Renal pelvis (tissue), 12 donors: ENCODE measurements at places on chromosomes 1 and 21. TPM values are rescaled to one million over a fixed set of nuclear protein-coding genes. Genes with fewer than 3 reads are reported as not detected.

GRCh38 chr1:204729516-204729915 lies 44.0 kb upstream of the LRRN2 start:
- no peak for DNase-seq

Gene RNF207
- 40.4 TPM for polyA plus RNA-seq

- DNase-seq = no peak
Measured at GRCh38 chr1:51581238-51581637, 35.7 kb upstream of the OSBPL9 start.

GRCh38 chr1:47031059-47031458 lies 7.6 kb downstream of the CYP4X1 start:
- peak; percentile 36 for DNase-seq

- DNase-seq = no peak
Measured at GRCh38 chr1:39305555-39305954, 101.1 kb downstream of the MACF1 start.

DNA sequence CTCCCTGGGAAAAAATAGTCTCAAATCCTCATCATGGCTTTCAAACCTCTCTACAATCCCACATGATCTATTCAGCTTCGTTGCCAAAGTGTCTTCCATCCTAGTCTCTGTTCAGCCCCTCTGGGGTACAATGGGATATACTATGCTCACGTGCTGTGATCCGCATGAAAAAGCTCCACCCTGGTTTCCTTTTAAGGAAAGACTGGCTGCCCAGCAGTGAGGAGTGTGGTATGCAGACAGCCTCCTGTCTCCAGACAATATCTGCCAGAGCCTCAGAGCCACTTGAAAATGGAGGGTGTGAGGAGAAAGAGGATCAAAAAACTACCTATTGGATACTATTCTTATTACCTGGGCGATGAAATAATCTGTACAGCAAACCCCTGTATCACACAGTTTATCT lies 194.5 kb downstream of the LHX8 start:
- DNase-seq = no peak

Gene IQCC
- polyA plus RNA-seq = 9.3 TPM

DNA sequence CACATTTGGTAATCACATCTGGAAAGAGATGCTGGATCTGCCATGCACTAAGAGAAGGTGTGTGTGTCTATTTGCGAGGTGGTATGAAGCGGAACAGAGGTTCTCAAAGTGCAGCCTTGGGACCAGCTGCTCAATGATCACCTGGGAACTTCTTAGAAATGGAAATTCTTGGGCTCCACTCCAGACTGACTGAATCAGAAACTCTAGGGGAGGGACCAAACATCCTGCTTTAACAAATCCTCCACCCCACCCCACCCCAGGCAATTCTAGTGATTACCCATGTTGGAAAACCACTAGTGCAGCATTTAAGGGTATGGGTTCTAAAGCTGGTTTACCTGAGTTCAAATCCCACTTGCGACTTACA lies 143.9 kb upstream of the JUN start:
- no peak for DNase-seq

Gene LCE1E
- not detected for polyA plus RNA-seq

Gene LINGO4
- polyA plus RNA-seq = not detected

Gene NUDT4B
- 3.9 TPM for polyA plus RNA-seq

- no peak for DNase-seq
Measured at GRCh38 chr1:227666286-227666685, 68.8 kb downstream of the JMJD4 start.

GRCh38 chr1:244087611-244088010 lies 36.5 kb downstream of the ZBTB18 start:
- no peak for DNase-seq

Gene TMEM269
- polyA plus RNA-seq = 1.0 TPM

DNA sequence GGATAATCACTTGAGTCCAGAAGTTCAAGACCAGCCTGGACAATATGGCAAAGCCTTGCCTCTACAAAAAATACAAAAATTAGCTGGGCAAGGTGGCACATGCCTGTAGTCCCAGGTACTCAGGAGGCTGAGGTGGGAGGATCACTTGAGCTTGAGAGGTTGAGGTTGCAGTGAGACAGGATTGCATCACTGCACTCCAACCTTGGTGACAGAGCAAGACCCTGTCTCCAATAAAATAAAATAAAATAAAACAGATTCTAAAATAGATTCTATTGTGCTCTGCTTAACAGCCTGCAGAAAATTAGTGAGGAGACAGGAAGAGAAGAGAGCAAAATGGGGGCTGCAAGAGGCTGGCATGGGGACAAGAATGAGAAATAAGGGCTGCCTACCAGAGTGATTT lies 7.5 kb upstream of the SDE2 start:
- DNase-seq = no peak

Gene SHISA4
- polyA plus RNA-seq = 16.9 TPM

Gene FCRL5
- 0.09 TPM for polyA plus RNA-seq

Gene ANKRD34A
- 0.64 TPM for polyA plus RNA-seq

GRCh38 chr1:55571767-55572166 lies 356.6 kb upstream of the USP24 start:
- no peak for DNase-seq

- DNase-seq = no peak
Measured at GRCh38 chr1:74502858-74503257, 9.6 kb downstream of the LRRC53 start.

DNA sequence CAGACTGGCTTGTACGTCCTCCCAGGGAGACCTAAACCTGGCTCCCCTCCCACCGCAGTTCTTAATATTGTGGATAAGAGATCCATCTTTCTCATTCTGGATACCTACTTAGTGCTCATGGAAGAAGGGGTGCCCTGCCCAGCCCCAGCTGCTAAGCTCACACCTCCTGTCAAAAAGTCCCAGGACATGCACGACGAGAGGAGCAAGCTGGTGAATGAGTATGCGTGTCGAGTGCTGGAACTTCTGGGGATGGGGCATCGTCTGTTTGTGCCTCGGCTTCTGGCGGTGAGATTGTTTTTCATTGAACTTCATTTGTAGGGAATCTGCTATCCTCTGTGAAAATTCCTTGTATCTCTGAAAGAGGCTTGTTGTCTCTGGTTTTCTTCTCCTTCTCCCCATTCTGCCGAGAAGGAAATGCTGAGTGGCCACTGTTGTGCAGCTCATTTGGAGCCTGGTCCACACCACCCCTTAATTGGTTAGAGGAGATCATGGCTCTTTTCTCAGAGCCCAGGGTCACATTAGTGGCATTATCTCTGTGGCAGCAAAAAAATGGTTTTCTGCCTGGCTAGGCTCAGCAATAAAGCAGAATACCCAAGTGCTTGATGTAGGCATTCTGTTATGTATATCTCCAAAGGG lies 199.4 kb upstream of the CACYBP start:
- DNase-seq = peak; percentile 2

Gene RGS18
- polyA plus RNA-seq = 1.9 TPM

Gene DARS2
- polyA plus RNA-seq = 27.2 TPM

GRCh38 chr1:210758761-210759160 lies 375.2 kb downstream of the KCNH1 start:
- DNase-seq = no peak

Gene RAB25
- polyA plus RNA-seq = 61.6 TPM

GRCh38 chr1:53330819-53331218 lies 2.9 kb upstream of the LRP8 start:
- DNase-seq = no peak

GRCh38 chr1:224544346-224545110 lies 71.6 kb upstream of the CNIH3 start:
- no peak for DNase-seq

GRCh38 chr1:18939398-18940302 lies 16.8 kb downstream of the IFFO2 start:
- DNase-seq = no peak

DNA sequence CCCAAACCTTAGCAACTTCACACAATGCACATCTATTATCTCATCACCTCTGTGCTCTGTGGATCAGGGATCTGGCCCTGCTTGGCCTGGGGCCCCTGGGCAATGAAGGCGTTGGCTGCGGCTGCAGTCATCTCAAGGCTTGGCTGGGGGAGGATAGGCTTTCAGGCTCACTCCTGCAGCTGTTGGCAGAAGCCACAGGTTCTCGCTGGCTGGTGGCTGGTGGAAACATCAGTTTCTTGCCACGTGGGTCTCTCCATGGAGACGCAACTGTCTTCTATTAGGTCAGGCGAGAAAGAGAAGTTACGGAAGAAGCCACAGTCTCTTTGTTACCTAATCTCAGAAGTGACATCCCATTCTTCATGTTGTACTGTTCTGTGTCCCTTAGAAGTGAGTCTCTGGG lies 3.6 kb upstream of the NPPA start:
- DNase-seq = no peak

DNA sequence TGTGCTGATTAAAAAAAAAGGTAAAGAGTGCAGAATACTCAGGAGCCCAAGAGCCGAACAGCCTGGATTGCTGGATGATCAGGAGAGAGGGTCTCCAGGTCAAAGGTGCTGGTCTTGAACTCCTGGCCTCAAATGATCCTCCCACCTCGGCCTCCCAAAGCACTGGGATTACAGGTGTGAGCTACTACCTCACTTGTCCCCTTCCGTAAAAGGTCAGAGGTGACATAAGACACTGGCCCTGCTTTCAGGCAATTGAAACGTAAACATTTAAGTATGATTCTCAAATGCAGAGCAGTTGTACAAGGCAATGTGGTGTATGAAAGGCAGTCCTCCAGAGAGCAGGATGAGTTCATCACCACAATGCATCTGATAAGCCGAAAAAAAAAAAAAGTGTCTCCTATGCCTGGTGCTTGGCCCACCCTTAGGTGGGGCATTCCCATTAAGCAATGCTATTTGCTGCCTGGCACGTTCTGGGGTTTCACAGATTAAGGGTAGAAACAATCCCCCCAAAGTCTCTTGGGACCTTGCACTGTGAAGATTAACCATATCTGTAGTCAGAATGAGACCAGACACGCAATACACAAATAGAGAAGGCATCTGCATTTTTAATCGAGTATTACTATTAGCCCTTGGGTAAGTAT lies 47.7 kb downstream of the PARP1 start:
- no peak for DNase-seq

Gene ITLN2
- polyA plus RNA-seq = 0.10 TPM

DNA sequence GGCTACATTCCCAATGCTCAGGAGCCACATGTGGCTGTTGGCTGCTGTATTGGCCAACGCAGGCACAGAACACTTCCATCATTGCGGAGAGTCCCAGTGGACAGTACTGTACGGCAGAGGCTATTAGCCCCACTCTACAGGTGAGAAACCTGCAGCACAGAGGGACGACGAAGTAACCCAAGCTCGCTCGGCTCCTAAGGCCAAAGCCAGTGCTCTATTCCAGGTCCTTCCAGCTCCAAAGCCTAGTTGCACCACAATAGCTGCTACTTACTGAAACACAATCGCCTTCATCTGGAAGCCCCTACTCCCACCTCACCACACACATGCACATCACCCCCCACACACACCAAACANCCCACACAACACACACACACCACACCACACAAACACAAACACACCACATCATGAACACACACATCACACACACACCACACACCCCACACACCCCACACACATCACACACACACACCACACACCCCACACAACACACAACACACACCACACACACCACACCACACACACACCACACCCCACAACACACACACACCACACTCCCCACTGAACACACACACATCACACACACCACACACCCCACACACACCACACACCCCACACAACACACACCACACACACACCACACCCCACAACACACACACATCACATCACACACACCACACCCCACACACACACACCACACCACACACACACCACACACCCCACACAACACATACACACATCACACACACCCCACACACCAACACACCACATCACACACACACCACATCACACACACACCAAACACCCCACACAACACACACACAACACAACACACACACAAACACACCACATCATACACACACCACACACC lies 3.2 kb downstream of the LYPD8 start:
- no peak for DNase-seq

Gene CRYAA
- polyA plus RNA-seq = not detected

Gene TMEM200B
- 11.5 TPM for polyA plus RNA-seq

DNA sequence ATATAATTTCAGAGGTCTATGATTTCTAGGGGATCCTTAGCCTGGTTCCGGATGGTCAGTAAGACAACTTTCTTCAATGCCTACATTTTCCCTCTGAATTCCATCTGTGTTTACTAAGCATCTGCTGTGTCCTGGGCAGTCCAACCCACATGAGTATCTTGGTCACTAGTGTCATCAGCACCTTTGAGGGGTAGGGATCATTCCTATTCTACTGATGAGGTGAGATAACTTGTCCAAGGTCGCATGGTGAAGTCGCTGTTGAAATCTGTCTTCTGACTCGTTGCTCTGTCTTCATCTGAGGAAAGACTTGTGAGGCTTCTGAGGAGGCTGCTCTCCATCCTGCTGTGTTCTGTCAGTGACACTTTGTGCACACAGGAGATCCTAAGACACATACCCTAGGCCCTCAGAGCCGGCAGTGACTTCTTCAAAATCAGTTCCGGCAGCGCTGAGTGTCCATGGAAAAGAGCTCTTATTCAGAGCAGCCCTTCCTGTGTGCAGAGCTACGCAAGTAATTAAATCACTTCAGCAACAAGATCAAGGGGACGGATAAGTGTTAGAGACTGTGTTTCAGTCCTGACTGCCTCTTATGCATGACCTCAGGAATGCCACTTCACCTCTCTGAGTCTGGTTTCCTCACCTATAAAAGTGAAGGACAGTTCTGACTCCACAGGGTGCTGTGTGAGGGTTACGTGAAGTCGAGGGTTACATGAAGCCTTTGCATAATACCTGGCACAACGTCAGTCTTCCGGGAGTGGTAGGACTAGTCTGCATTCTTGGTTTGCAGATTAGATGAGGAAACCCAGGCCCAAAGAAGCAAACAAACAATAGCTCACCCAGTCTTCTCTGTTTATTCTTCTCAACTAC lies 28.4 kb downstream of the AK2 start:
- DNase-seq = no peak

DNA sequence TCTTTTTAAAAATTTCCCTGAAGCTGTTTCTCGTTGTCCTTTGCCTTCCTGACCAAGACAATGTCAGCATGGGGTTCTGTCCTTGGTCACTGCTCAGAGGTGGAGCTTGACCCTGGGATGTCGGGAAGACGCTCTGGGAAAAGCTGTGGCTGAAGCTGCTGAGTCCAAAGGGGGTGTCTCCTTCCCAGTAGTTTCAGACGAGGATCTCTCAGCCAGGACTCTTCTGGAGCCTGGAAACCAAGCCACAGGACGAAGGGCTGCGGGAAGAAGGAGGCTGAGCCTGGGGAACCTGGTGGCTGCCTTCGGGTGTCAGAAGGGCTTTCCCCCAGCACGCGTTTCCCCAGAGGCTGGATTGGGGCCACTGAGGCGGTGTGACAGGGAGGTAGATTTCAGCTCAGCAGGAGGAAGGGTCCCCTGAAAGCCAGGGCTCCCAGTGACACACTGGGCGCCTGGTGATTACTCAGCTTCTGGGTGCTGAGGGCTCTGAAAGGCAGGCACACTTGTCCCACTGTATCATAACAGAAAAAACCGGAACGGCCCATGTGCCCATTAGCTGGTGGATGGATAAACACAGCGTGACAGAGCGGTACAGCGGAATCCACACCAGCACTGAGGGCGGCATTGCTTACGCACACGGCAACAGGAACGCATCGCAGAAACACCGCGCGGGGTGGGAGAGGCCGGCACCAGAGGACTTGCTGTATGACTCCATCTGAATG lies 5.0 kb upstream of the KRTAP12-1 start:
- no peak for DNase-seq
